CD4-positive, CD25-positive, alpha-beta regulatory T cell (primary cell): ENCODE measurements at places on chromosomes 3 and 15. TPM values are rescaled to one million over a fixed set of nuclear protein-coding genes. Genes with fewer than 3 reads are reported as not detected.

RBPMS2 gene
- 0.37 TPM for total RNA-seq

PAK2 gene
- 83.7 TPM for total RNA-seq

WNT5A gene
- total RNA-seq: not detected

PLA2G4B gene
- total RNA-seq: 30.1 TPM

FOXL2 gene
- not detected for total RNA-seq

CDCP1 gene
- 0.54 TPM for total RNA-seq

STAB1 gene
- total RNA-seq: 0.42 TPM

SCN11A gene
- not detected for total RNA-seq

LRRC57 gene
- 36.0 TPM for total RNA-seq

GABRG3 gene
- not detected for total RNA-seq

MORC1 gene
- total RNA-seq: 0.12 TPM

PARP3 gene
- total RNA-seq: 6.4 TPM

ADGRG7 gene
- total RNA-seq: not detected

GOLGA8K gene
- total RNA-seq: not detected

LDHAL6B gene
- not detected for total RNA-seq

GOLGA8G gene
- total RNA-seq: not detected

CNTN3 gene
- total RNA-seq: not detected

CAV3 gene
- total RNA-seq: not detected

HHATL gene
- not detected for total RNA-seq

CAMK1 gene
- total RNA-seq: 4.9 TPM

TEX55 gene
- total RNA-seq: not detected

TJP1 gene
- total RNA-seq: not detected

CLRN1 gene
- total RNA-seq: not detected

FGD5 gene
- total RNA-seq: 0.79 TPM

KCNMB3 gene
- total RNA-seq: 0.99 TPM

ARHGEF26 gene
- not detected for total RNA-seq

GOLGA6B gene
- total RNA-seq: not detected

FETUB gene
- not detected for total RNA-seq

ADAMTS9 gene
- 0.12 TPM for total RNA-seq

GCNT3 gene
- not detected for total RNA-seq

ADPRH gene
- 6.6 TPM for total RNA-seq

TRAK1 gene
- 23.3 TPM for total RNA-seq

USP50 gene
- not detected for total RNA-seq

GATA2 gene
- total RNA-seq: 6.2 TPM

PRR20G gene
- not detected for total RNA-seq

HES1 gene
- total RNA-seq: 10.5 TPM

ARIH1 gene
- 242 TPM for total RNA-seq

ZPLD1 gene
- total RNA-seq: not detected

CPEB1 gene
- total RNA-seq: not detected

ACTRT3 gene
- total RNA-seq: not detected

TYRO3 gene
- total RNA-seq: not detected

ADAMTSL3 gene
- total RNA-seq: not detected

CTDSPL gene
- 1.7 TPM for total RNA-seq

IL5RA gene
- 3.7 TPM for total RNA-seq
